ENCODE measurements at places on chromosomes 3 and 15.

DNA sequence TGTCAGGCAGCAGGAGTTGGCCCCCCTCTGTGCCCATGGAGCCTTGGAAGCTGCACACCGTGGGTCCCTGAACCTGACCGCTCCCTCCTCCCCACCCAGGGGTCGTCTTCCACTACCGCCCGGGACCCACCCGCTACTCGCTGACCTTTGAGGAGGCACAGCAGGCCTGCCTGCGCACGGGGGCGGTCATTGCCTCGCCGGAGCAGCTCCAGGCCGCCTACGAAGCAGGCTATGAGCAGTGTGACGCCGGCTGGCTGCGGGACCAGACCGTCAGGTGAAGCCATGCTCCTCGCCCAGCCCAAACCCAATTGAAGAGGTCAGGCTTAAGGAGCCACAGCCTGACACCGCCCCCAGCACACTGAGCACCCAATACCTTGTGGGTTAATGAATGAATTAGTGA, 43.9 kb downstream of the ACAN start:
- no peak for DNase-seq

- no peak for DNase-seq
Observed at GRCh38 chr15:89654301-89654761, 936 bp downstream of the KIF7 start.

- DNase-seq = no peak
Observed at GRCh38 chr3:57822686-57823085, 66.6 kb downstream of the SLMAP start.

GRCh38 chr3:158683230-158683962, 10.9 kb upstream of the LXN start:
- DNase-seq = no peak

DNA sequence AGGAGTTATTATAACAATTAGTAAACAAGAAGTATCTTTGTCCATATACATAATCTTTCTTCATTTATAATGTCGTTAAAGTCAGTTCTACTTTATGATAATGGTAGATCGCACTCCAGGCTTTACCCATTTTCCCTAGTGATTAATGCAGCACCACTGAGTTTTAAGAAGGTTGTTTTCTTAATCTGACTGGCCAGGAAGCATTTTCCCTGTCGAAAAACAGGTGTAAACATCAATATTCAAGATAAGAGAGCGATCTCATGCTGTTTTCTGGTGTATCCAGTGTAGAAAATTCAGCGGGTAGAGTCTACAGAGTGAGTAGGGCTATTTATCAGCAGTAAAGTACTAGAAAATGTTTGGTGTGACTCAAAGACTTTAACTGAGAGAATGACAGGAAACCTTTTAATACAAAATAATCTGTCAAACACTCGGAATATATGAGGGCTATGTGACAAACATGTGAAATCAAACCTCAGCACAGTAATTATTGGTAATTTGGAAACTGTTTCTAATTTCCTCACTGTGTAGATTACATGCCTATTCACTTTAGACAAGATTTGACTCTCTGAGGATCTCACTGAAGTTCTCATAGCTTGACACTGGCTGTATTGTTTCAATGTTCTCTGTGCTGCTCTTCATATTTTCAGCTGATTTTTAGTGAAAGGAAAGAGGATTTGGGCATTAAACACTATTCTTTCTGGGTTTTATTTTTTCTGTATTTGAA, 1013.2 kb downstream of the VGLL3 start:
- no peak for DNase-seq

- no peak for DNase-seq
Observed at GRCh38 chr3:16842272-16843270, 42.2 kb upstream of the PLCL2 start.

DNA sequence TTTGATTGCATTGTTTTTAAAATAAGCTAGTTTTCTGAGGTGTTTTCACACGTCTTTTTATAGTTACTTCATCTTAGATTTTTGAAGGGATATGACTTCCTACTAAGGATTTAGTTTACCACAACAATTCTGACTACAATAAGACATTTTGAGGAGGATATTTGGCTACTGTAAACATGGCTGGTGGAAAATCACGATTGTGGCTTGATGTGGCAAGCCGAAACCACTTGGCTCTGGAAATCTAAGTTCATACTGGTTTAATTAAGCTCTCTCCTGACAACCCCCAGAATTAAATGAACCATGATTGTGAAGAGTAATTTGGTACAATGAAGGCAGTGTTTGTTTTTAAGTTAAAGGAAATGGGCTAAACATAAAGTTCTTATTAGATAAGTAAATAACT, 30.8 kb downstream of the ST3GAL6 start:
- DNase-seq = no peak

GRCh38 chr15:63211092-63211490, 21.7 kb downstream of the RAB8B start:
- DNase-seq = no peak

GRCh38 chr15:33994005-33994615, 25.8 kb downstream of the CHRM5 start:
- no peak for DNase-seq

DNA sequence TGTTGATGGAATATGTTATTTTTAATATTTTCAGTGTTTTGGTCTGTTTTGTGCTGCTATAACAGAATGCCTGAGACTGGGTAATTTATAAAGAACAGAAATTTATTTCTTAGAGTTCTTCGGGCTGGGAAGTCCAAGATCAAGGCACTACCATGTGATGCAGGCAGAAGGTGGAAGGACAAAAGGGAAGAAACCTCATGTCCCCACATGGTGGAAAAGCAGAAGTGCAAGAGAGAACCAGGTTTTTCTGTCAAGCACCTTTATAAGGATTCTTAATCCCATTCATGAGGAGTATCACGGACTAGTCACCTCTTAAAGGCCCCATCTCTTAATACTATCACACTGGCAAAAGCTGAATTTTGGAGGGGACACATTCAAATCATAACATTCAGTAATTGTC, 57.9 kb upstream of the EPHB3 start:
- DNase-seq = no peak

Data from breast epithelium (tissue), 4 donors.